ENCODE measurements at places on chromosomes 16 and 17. TPM values are rescaled to one million over a fixed set of nuclear protein-coding genes. Genes with fewer than 3 reads are reported as not detected.

DNA sequence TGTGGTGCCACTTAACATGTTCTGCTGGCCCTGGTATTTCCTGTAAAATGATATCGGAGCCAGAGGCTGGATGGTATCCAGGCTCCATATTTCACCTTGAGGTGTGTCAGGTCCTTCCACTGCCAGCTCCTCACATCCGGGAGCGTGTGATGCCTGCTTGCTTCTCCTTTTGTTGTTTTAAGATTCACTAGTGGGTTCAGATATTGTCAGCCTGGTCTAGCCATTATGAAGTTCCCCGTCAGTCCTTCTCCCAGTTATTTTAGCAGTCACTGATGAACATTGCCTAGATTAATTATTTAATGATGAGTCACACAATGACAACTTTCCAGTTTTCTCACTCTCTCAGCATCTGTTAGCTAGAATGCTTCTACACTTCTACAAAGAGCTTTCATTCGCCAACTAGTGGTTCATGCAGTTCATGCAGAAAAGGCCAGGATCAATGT is 11.3 kb downstream of the DNAAF1 start:
- no peak overlapping the region for H3K27ac ChIP-seq
- no peak overlapping the region for H3K4me3 ChIP-seq
- peaks cover 13% of the 10 kb centered on the region for H3K27me3 ChIP-seq
- DNase-seq, result no peak
- no peaks in the 10 kb centered on the region for H3K4me1 ChIP-seq

The TUBB3 gene
- total RNA-seq, result not detected

The TLCD2 gene
- not detected for total RNA-seq

The G6PC1 gene
- total RNA-seq, result not detected

DNA sequence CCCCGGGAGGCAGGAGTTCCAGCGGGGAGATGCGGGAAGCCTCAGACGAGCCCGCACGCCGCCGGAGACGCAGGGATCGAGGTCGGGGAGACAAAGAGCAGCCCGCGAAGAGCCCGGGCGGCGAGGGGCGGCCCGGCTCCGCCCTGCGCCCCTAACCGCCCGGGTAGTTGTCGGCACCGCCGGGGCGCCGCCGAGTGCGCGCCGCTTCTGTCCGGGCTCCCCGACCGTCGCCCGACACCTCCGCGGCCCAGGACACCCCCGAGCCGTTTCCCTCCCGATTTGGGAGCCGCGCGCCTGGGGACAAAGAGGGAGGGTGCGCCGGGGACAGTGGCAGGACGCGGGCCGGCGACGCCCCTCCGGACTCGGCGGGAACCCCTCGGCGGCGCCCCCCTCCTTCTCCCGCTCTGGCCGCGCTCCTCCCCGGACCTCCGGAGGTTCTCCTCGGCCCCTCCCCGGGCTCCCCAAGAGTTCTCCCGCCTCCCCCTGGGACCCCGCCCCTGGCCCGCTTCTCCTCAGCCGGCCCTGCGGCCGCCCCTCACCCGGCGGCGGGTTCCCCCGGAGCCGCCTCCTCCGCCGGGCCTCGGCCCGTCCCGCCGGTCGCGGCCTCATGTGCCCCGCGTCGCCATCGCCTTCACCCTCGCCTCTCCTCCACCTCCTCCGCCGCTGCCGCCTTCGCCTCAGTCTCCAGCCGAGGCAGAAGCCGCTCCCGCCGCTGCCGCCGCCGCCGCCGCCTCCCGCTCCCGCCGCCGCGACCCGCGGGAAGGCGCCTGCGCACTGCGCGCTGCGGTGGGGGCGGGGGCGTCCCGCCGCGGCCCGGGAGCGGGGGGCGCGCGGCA is at the start of gene GJC1:
TSS of gene GJC1 (minus strand) at position 765 of the 836 bp plus-strand sequence. CDS start 24,470 bp downstream, outside the sequence.
- H3K27me3 ChIP-seq, result peaks cover 33% of the 10 kb centered on the region
- DNase-seq, result no peak
- no peak within 1 kb of the TSS for H3K27ac ChIP-seq

The ARL17A gene
- total RNA-seq, result 32.2 TPM

The JUP gene
- total RNA-seq, result 4.0 TPM

- no peaks in the 10 kb centered on the region for H3K4me1 ChIP-seq
- H3K27ac ChIP-seq, result no peak overlapping the region
- H3K27me3 ChIP-seq, result no peaks in the 10 kb centered on the region
- H3K36me3 ChIP-seq, result peaks cover 14% of the 10 kb centered on the region
- no peak overlapping the region for H3K4me3 ChIP-seq
- DNase-seq, result no peak
Observed at GRCh38 chr17:72916991-72917390, 175.5 kb downstream of the SLC39A11 start.

The KRT27 gene
- not detected for total RNA-seq

All from naive thymus-derived CD8-positive, alpha-beta T cell (primary cell).